ENCODE measurements at places on chromosomes 12 and 14.
A peak's percentile ranks its signal among the peaks of the same experiment; 100 is the strongest.

- DNase-seq: peak; percentile 79
Measured at GRCh38 chr14:105168979-105169507, 467 bp upstream of the JAG2 start.

GRCh38 chr12:79634957-79635471, 55.8 kb downstream of the PAWR start:
- DNase-seq: no peak

- no peak for DNase-seq
Measured at GRCh38 chr12:24109381-24110039, 160.0 kb upstream of the SOX5 start.

DNA sequence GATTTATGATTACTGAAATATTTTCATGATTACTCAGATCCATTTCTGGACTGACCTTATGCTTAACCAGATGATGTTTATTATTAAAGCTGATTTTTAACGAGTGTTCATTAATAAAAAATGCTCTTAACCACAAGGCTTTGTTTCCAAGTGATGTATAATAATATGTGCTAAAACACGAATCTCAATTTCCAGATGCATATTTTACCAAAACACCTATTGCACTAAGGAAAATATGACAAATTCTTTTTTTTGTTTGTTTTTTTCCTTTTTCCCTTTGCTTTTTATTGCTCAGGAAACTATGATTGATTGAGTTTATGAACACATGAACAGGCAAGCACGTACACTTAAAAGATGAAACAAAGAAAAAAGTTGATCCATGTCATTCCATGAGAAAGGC, 16.9 kb upstream of the DUSP6 start:
- DNase-seq: no peak

DNA sequence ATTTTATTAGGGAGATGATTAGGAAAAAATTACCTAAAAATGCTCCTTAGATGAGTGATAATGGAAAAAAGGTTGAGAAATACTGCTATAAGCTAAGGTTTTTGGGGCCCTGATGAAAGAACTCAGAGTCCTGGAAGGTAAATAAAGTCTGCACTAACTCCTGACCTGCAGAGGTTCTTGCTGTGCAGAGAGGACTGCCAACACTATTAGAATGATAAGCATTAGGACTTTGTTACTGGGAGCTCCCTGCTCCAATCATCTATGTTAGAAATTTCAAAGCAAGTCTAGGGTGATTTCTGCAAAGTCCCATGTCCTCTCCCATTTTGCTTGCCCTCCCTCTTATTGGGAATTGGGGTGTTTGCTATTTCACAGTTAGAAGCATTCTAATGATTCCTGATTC, 112.2 kb downstream of the SMOC1 start:
- DNase-seq: no peak

DNA sequence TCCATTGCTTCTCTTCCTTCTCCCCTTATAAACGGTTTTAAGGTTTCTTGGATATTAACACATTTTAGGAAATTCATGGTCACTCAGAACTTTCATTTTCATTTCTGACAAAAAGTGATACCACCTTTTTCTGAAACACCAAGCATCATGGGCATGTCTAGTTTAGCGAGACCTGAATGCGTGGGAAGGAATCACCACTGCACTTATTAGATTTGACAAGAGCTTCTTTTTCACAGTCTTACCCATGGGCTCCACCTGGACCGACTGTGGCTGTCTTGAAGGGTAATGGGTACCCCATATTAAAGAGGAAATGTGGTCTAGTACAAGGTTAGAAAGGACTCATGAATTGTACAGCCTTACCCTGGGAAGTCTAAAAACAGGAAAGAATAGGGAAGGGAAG, 95.4 kb downstream of the KCNK10 start:
- no peak for DNase-seq

DNA sequence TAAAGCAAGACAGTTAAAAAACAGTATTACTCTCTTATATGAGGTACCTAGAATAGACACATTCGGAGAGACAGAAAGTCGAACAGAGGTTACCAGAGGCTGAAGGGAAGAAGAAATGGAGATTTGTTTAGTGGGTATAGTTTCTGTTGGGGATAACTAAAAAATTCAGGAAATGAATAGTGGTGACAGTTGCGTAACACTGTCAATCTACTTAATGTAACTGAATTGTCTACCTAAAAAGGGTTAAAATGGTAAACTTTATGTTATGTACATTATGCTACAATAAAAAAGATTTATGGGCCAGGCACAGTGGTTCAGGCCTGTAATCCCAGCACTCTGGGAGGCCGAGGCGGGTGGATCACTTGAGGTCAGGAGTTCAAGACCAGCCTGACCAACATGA, 30.6 kb upstream of the SLC6A13 start:
- no peak for DNase-seq

DNA sequence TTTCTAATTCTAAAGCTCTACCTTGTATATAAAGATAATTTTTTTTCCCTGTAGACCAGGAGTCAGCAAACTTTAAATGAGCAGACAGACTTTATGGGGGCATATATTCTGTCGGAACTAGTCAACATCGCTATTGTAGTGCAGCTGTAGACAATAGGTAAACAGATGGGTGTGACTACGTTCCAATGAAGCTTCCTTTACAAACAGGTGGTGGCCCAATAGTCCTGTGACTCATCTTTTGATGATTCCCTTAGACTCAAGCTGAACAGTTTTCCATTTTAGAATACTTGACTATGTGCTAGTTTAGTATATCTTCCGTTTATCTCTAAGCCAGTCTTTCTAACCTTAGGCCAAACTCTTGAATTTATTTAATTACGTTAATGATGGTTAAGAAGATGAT, 16.3 kb downstream of the MUCL1 start:
- DNase-seq: no peak

GRCh38 chr14:105064001-105064400, 1.2 kb downstream of the GPR132 start:
- no peak for DNase-seq
